Osteoblast (primary cell): ENCODE measurements at places on chromosomes 11 and 22. TPM values are rescaled to one million over a fixed set of nuclear protein-coding genes. Genes with fewer than 3 reads are reported as not detected.

GRCh38 chr11:127071606-127072005, 71.0 kb upstream of the KIRREL3 start:
- H3K4me1 ChIP-seq = no peaks in the 10 kb centered on the region
- no peak overlapping the region for H3K4me3 ChIP-seq
- no peaks in the 10 kb centered on the region for H3K36me3 ChIP-seq
- no peak overlapping the region for H3K27ac ChIP-seq
- H3K27me3 ChIP-seq = peaks cover 25% of the 10 kb centered on the region
- DNase-seq = no peak

DNA sequence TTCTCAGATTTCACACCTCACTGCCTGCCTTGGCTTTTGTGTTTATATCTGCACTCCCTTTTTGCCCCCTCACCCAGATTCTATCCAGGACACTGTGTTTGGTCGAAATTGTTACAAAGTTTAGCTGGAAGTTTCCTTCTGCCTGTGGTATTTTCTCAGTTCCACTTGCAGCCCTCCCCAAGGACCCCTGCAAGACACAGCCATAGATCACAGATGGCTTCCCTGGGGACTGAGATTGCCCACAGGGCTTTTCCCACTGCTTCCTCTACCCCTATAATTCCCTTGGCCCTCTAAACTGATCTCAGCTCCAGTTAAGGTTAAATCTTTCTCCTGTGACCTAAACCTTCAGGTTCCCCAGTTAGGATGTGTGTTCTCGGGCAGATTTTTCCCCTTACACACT, 146.1 kb upstream of the C11orf87 start:
- DNase-seq = no peak
- H3K27ac ChIP-seq = no peak overlapping the region
- H3K4me1 ChIP-seq = no peaks in the 10 kb centered on the region
- H3K27me3 ChIP-seq = no peaks in the 10 kb centered on the region
- no peak overlapping the region for H3K4me3 ChIP-seq

GRCh38 chr11:60944490-60945294, 7.3 kb downstream of the SLC15A3 start:
- no peak overlapping the region for H3K4me3 ChIP-seq
- H3K4me1 ChIP-seq = no peaks in the 10 kb centered on the region
- no peak overlapping the region for H3K27ac ChIP-seq

GRCh38 chr11:20584093-20584774, 15.2 kb upstream of the SLC6A5 start:
- no peaks in the 10 kb centered on the region for H3K36me3 ChIP-seq
- H3K27me3 ChIP-seq = no peaks in the 10 kb centered on the region
- no peak for DNase-seq
- no peak overlapping the region for H3K27ac ChIP-seq

DNA sequence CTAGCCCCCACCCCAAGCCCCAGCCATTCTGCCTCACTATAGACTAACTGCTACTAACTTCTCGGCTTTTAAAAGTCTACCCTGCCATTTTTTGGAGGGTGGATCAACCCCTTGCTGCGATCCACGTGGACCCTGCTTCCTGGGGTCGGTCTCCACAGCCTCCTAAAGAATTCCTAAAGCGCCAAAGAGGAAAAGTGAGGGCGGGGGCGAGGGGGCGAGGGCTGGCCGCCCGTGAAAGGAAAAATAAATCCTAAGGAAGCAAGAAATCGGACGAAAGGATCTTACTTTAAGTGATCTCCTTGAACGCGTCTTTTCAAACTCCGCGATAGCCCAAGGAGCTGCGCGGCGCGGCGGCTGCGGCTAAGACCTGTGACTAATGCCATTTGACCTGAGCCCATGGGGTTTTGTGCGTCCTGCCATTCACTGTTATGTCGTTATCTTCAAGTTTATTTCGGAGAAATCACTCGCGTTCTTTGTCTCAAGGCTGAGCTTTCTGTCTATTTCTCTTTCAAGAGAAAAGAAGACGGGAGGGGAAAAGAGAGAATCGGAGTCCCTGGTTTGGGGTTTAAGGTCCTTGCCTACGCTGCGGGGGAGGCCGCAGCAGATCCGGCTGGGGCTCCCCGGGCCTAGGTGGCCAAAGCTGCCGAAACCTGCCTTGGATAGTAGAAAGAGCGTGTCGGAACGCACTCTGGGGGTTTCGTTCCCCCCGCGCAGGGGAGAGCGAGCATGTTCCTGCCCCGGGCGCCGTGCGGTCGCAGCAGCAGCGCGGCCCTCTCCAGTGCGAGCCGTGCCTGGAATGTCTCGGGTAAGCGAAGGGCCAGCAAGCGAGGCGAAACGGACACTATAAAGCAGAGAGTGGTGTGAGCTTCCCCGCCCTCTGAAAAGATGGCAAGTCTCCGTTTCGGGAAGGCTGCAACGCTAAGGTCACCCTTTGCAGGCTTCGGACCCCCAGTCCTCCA, 2.8 kb upstream of the DBX1 start:
- peak; percentile 74 for DNase-seq
- peak overlapping the region; percentile 51 for H3K4me3 ChIP-seq
- no peaks in the 10 kb centered on the region for H3K36me3 ChIP-seq
- H3K27ac ChIP-seq = no peak overlapping the region

DNA sequence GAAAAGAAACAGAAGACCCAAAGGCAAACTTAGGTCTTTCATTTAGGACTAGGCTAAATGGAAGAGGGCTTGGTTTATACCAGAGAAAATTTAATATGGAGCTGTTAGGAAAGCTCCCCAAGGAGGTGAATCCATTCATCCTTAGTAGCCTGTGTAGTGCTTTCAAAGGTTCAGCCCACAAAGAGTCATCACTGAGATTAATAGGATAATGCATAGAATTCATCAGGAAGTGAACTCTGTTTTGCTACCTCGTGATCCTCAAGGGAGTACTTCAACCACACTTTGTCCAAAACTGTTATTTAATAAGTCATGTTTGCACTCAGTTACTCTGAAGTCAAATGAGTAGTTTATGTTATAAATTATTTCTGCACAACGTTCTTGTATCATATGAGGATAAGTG, 43.3 kb upstream of the MMP7 start:
- H3K4me1 ChIP-seq = no peaks in the 10 kb centered on the region
- DNase-seq = no peak
- no peaks in the 10 kb centered on the region for H3K27me3 ChIP-seq
- no peak overlapping the region for H3K27ac ChIP-seq
- no peaks in the 10 kb centered on the region for H3K36me3 ChIP-seq

DNA sequence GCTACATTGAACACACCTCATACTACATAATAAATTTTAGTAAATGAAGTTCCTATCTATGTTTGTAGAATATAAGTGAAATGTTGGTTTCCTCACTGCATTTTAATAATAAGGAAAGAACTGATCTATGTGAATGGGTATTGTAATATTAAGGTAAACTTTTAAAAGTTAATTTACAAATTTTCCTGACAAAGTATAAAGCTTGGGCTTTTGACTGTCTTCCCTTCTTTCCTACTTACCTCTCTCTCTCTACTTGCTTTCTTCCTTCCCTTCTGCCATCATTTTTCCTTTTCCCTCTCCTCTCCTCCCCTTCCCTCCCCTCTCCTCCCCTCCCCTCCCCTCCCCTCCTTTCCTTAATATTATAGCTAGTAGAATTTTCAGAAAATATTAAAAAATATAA, 798.2 kb downstream of the CNTN5 start:
- H3K27ac ChIP-seq = no peak overlapping the region
- no peaks in the 10 kb centered on the region for H3K4me1 ChIP-seq

RHOD gene
- total RNA-seq = 26.8 and 27.5 TPM in 2 replicates

TRIM49B gene
- total RNA-seq = not detected in 2 replicates

DNA sequence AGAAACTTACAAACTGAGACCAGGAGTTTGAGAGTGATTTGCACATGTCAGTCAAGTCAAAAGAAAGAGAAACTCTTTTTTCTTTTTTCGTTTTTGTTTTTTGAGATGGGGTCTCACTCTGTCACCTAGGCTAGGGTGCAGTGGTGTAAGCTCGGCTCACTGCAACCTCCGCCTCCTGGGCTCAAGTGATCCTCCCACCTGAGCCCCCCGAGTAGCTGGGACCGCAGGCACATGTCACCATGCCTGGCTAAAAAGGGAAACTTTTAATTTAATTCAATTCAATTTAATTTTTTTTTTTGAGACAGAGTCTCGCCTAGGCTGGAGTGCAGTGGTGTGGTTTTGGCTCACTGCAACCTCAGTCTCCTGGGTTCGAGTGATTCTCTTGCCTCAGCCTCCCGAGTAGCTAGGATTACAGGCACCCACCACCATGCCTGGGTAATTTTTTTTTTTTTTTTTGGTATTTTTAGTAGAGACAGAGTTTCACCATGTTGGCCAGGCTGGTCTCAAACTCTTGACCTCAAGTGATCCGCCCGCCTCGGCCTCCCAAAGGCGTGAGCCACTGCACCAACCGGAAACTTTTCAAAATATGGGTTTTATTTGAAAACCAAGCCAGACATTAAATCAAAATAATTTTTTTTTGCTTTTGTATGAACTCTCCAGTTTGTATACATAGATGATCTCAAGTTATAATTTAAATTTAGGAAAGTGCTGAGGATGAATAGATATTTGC, 9.9 kb downstream of the UCP3 start:
- H3K36me3 ChIP-seq = no peaks in the 10 kb centered on the region
- no peaks in the 10 kb centered on the region for H3K4me1 ChIP-seq
- H3K4me3 ChIP-seq = no peak overlapping the region
- H3K27me3 ChIP-seq = no peaks in the 10 kb centered on the region

CCDC87 gene
- total RNA-seq = 0.88 and 1.1 TPM in 2 replicates

- peaks cover 6% of the 10 kb centered on the region for H3K4me1 ChIP-seq
- H3K27me3 ChIP-seq = peaks cover 95% of the 10 kb centered on the region
- peak overlapping the region; percentile 46 for H3K4me3 ChIP-seq
- DNase-seq = peak; percentile 80
- no peak overlapping the region for H3K27ac ChIP-seq
These were observed 2.8 kb upstream of the BARX2 start for GRCh38 chr11:129372609-129373488.

DNA sequence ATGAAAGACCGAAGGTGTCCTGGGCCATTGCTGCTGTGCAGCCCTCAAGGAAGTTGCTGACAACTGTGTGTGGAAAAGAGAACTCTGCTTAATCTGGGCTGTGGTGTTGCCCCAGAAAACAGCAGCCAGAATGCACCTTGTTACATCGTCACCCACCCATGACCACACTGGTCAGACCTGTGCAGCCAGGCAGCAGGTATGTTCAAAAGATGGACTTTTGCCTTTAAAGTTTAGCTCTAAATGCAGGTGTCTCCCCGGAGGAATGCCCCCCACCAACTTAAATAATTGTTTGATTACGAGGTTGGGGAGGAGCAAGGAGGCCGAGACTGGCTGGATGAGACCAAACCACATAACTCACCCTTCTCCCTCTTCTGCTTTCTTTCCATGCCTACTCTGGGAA, 15.3 kb upstream of the POLA2 start:
- H3K4me1 ChIP-seq = no peaks in the 10 kb centered on the region
- DNase-seq = no peak
- H3K4me3 ChIP-seq = no peak overlapping the region

ARHGAP42 gene
- 9.4 and 10.9 TPM in 2 replicates for total RNA-seq

DNA sequence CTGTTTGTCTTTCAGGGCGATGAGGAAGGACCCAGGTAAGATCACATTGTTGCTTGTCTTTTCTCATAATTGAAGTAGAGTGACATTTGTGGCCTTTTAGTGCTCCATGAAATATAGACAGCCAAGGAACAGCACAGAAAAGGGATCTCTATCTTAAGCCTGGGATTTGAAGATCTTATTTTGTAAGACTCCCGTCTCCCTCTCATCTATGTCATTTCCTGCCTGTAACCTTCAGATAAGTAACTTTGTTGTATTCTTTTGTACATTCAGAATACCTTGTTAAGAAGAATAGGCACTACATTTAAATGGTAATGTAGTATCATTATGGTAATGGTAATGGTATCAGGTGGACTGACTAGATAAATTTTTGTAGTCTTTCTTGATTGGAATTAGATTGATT, 72.8 kb downstream of the TRIM44 start:
- H3K27me3 ChIP-seq = no peaks in the 10 kb centered on the region
- H3K36me3 ChIP-seq = peaks cover 14% of the 10 kb centered on the region
- no peak for DNase-seq
- no peak overlapping the region for H3K4me3 ChIP-seq
- H3K4me1 ChIP-seq = no peaks in the 10 kb centered on the region
- H3K27ac ChIP-seq = no peak overlapping the region

WNT7B gene
- total RNA-seq = 0.59 TPM in 1 of 2 replicates, not detected in the other

GRK3 gene
- total RNA-seq = 1.8 and 2.7 TPM in 2 replicates

DNA sequence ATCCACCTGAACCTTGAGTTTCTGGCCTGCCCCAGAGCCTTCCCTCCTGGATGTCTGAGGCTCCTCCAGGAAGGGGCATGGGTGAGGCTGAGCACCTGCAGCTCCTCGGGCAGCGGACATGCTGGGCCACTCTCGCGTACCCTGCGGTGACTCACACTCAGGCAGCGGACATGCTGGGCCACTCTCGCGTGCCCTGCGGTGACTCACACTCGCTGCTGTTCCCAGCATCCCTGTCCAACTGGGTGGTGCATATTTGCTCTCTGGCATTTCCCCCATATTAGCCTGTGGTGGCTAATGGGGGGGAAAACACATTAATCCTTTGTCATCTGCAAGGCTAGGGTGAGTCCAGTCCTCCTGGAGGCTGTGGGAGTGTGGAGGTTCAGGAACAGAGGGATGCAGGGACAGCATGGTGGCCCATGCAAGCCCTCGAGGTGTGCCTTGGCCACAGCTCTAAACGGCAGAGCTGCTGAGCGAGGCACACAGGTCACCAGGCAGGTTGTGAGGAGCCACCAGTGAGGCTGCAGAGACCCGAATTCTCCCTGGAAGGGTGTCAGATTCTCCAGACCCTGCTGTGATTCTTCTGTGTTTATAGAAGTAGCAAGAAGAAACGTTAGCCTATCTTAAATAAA, 728.1 kb downstream of the BRD1 start:
- DNase-seq = peak; percentile 3
- no peaks in the 10 kb centered on the region for H3K36me3 ChIP-seq
- H3K4me1 ChIP-seq = no peaks in the 10 kb centered on the region
- no peak overlapping the region for H3K4me3 ChIP-seq
- no peak overlapping the region for H3K27ac ChIP-seq

DNA sequence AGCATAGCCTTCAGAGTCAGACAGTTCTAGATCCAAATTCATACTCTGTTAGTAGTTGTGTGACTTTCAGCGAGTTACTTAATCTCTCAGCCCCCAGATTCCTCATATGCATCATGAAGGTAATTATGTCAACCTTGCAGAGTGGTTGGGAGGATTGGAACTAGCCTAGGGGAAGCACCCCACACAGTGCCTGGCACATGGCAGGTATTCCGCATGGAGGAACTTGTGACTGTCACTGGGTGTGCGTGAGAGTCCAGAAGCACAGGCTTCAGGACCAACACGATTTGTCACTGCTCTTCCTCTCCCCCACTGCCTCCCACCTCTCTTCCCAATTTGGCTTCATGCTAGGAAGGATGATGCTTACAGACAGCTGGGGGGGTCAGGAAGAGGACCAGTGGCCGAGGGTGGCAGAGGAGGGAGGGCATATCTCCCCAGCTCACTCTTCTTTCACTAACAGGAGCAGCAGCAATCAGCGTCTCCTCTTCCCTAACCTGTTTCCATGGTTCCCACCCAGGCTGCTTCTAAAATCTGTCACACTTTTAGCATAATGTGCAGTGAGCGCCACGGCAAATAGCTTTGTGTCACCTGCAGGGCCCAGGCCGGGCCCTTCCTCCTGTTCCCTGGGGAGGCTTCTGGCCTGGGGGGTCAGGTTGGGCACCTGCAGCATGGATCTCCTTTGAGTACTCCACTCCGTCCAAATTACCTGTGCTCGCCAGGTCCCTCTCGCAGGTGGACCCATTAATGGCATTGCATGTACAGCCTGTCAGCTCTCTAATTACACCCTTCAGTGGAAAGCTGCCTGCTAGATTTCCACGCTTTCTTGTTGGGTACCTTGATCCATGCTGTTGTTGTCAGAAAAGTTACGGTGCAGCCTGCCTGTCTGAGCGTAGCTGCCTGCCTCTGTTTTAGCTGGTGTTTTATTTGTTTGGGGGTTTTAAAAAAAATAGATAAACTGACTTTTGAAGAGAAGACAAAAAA, 400.4 kb downstream of the NXPE2 start:
- H3K27me3 ChIP-seq = no peaks in the 10 kb centered on the region
- H3K36me3 ChIP-seq = no peaks in the 10 kb centered on the region
- no peak for DNase-seq
- no peak overlapping the region for H3K27ac ChIP-seq
- H3K4me3 ChIP-seq = no peak overlapping the region
- H3K4me1 ChIP-seq = no peaks in the 10 kb centered on the region

PNPLA5 gene
- total RNA-seq = not detected in 2 replicates
